ENCODE measurements at places on chromosomes 2 and 18.

DNA sequence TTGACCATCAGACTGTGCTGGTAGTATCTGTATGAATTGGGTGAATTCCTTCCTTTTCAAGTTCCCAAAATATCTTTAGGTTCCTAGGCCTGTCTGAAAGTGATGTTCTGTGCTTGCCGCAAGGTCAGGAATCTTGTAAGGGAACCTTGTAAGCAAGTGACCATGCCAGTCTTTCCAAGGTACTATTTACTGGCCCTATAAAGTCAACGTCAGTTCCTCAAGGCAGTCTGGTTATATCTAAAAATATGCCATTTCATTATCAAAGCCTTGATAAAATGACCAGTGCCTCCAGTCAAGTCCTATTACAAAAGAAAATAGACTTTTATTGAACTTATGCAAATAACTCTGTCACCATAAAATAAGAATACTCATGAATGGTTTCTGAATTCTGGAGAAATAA, 88.4 kb upstream of the TPO start:
- DNase-seq = no peak

DNA sequence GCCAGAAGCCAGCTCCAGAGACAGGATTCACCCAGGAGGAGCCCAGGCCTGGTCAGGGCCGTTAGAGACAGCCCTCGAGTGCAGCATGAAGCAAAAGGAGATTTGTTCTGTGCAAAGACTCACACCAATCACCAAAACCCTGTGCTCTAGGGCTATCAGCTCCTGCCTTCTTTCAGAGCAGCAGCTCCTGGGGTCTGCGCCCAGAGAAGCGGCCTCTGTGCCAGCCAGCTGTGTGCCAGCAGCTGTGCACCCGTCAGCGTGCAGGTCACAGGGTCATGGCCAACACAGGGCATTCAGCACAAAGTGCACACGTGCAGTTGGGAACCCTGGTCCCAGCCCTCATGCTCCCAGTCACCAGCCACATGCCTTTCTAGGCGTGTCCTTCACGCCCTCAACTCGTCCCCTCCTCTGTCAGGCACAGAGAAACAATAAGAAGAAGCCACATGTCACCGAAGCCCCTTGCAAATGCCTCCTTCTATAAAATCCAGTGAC, 49.3 kb downstream of the ZNF516 start:
- DNase-seq = no peak

DNA sequence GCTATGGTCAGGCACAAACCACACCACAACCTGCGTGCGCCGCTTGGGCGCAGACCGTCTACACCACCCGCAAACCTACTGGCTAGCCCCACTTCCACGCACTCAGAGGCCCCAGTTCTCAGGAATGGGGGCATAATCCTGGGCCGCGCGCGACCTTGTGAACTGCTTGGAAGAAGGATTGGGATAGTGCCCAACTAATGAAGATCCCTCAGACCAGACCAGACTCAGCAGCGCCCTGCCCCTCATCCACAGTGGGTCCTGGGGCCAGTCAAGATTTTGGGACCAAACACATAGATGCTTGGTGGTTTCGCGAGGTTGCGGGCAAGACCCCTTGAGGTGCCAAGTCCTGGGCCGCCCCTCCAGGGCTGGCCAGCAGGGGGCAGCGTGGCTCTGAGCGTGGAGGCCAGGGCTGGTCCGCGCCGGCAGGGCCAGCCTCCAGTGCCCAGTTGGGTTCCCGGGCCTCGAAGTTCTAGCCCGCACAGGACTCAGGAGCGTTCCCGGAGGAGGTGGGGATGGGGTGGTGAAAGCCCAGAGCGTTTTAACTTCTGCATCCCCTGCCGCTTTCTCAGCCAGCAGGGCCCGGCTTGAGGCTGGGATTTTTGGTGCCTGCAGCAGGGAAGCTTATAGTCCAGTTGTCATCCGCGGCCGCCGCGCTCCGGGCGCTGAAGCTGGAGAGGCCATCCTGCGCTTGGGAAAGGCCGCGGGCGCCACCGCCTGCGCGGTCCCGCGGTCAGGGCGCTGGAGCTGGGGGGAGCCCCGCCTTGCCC, 8.3 kb downstream of the OSR1 start:
- peak; percentile 61 for DNase-seq

DNA sequence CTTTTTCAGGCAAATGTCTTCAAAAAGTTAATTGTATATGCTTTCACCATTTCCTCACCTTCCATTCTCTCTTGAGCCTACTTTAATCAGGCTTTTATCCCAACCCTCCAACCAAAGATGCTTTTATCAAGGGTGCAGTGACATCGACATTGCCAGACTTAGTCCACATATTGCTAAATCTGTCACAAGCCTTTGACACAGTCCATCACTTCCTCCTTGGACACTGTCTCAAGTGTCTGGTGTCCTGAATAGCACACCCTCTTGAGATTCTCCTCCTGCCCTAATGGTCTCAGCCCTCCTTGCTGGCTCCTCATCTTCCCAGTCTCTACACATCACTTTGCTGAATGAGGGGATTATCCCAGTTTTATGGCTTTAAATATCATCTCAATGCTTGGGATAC, 147.5 kb upstream of the SLC39A10 start:
- no peak for DNase-seq

- peak; percentile 50 for DNase-seq
Observed at GRCh38 chr2:225002039-225002655, 40.1 kb downstream of the DOCK10 start.

GRCh38 chr18:14074187-14074586, 58.0 kb downstream of the ZNF519 start:
- DNase-seq = no peak

DNA sequence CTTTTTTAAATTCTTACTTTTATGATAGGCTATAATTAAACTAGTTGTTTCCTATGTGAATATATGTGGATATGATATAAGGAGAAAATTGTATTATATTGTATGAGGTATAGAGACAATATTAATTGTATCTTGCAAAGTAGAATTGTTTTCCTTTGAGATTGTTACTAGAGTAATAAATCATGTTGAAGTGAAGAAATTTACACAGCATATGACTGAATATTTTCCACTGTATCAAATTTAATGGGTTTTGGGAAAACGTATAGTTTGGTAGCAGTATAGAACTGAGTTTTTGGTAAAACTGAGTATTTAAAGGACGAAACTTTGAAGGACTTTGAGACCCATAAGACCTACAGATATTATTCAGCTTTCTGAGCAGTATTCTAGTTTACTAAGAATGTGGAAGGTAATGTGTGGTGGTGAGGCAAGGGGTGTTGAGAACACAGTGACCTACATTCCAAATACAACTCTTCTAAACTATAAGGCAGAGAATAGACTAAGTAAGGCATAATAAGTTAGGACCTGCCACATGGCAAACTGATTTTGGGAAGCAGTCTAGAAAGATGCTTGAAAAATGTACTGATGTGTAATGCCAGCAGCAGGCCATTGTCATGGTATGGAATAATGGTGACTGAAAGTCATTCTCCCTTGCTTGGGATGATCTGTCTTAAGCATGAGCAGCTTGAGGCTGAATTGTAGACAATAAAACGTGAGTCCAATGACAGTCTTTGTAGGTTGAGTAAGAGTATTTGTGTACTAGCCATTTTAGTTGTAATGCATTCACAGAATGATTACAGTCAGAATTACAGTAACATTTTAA, 29.6 kb downstream of the PKP4 start:
- DNase-seq = no peak

- DNase-seq = no peak
Observed at GRCh38 chr18:48418539-48419276, 9.5 kb upstream of the ZBTB7C start.

DNA sequence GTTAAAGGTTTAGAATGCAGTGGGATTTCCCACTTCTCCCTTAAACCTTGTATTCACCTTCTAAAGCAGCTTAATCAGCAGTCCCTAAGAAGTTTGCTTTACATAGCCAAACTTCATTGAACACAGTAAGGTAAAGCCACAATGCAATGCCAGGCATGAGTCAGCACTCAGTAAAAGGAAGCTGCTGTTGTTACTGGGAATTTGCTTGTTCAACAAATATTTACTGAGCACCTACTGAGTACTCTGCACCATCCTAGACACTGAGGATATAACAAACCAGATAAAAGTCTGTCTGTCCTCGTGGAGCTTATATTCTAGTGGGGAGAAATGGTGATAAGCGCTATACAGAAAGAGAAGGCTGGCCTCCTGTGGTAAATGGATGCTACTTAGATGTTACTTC, 162.7 kb downstream of the PKP4 start:
- DNase-seq = peak; percentile 5

DNA sequence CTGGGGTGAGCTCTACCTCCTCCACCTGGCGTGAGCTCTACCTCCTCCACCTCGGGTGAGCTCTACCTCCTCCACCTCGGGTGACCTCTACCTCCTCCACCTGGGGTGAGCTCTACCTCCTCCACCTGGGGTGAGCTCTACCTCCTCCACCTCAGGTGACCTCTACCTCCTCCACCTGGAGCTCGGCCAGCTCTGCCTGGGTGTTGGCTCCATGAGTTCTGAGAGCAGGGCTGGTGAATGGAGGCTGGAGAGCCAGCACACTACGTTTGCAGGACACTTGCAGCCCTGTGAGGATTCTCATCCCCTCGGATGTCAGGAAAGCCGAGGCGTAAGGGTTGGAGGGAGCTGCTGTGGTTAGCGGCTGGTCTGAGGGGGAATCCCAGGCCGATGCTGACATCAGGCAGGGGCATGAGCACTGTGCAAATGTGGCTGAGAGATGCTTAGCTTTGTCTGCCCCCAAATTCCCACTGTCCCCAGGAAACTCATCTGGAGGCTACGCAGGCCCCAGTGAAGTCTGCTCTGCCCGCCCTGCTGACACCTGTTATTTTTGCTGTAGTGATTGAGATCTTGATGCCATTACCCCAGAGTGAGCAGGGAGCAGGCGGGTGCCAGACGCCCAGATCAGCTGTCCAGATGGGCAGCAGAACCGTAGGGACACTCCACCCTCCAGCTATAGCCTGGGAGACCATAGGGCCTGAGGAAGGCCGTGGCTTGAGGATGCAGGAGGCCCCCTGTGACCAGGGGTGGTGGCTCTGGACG, 3.3 kb downstream of the CROCC2 start:
- no peak for DNase-seq

GRCh38 chr2:144712550-144712940, 192.6 kb upstream of the ZEB2 start:
- DNase-seq = no peak

DNA sequence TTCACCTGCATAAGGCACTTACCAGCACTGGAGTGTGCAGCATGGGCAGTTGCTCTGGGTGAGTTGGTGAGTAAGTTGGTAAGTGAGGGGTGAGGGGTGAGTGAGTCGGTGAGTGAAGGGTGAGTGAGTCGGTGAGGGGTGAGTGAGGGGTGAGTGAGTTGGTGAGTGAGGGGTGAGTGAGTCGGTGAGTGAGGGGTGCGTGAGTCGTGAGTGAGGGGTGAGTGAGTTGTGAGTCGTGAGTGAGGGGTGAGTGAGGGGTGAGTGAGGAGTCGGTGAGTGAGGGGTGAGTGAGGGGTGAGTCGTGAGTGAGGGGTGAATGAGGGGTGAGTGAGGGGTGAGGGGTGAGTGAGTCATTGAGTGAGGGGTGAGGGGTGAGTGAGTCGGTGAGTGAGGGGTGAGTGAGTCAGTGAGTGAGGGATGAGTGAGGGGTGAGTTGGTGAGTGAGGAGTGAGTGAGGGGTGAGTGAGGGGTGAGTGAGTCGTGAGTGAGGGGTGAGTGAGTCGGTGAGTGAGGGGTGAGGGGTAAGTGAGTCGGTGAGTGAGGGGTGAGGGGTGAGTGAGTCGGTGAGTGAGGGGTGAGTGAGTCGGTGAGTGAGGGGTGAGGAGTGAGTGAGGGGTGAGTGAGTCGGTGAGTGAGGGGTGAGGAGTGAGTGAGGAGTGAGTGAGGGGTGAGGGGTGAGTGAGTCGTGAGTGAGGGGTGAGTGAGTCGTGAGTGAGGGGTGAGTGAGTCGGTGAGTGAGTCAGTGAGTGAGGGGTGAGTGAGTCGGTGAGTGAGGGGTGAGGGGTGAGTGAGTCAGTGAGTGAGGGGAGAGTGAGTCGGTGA, 17.1 kb downstream of the THAP4 start:
- DNase-seq = no peak

- DNase-seq = no peak
Observed at GRCh38 chr2:50748671-50749070, 283.3 kb downstream of the NRXN1 start.

DNA sequence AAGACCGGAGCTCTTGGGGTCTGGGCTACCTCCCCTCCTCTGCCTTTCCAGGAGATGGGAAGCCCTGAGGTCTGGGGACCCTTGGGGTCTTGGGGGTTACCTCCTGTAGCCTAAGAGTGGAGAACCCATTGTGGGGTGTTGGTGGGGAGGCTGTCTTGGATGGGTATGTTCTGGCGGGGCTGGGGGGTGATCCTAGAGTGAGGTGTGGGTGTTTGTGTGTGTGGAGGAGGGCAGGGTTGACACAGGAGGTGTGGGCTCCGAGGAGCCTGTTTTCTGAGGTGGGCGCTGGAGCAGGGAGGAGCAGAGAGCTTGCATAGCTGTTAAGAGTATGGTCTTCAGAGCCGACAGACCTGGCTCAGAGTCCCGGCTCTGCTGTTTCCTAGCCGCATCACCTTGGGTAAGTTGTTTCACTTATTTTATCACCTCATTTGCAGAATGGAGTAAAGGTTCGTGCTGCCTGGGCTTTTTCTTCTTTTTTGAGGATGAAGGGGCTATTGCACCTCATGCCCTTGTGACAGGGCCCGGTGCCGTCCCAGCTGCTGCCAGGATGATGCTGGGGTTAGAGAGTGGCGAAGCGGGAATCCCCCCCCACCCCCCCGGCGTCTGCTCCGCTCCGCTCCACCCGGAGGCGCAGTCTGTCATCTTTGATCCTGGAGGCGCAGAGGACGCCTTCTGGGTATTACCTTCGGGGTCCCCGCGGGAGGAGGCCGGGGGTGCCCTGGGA, 17.2 kb downstream of the TET3 start:
- no peak for DNase-seq

DNA sequence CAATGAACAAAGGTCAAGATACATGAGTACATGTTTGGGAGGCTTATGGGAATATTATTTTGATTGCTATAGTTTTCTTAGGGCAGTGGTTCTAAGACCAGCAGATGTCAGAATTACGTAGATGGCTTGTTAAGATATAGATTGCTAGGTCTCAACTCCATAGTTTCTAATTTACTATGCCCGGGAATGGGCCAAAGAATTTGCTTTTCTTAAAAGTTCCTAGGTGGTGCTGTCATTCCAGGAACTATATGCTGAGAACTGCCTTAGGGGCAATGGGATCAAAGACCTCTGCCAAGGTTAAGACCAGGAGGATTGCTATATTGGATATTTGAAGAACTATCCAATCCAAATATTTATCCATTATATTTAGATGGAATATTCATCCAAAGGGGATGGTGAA, 141.8 kb downstream of the FSIP2 start:
- DNase-seq = no peak

GRCh38 chr2:43823751-43824150, 14.9 kb downstream of the ABCG5 start:
- no peak for DNase-seq

DNA sequence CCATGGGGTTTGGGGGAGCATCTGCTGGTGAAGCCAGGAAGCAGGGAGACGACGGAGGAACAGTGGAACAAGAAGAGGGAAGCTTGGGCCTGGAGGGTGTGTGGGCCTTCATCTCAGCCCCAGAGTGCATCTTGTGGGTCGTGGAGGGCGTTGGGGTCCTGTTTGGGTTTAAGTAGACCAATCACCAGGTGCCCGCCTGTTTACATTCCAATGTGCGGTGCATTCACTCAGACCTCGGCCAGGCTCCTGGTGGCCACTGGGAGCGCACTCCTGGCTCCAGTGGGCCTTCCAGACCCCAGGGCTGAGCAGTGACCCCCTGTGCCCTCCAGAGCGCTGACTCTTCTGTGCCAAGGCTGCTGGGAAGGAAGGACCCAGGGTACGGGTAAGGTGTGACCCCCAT, 293.7 kb downstream of the NDUFA10 start:
- no peak for DNase-seq

- DNase-seq = no peak
Observed at GRCh38 chr2:239806276-239806675, 218.9 kb downstream of the NDUFA10 start.

Measured in NT2/D1 (cell line).